ENCODE measurements at places on chromosomes 5 and 9. TPM values are rescaled to one million over a fixed set of nuclear protein-coding genes. Genes with fewer than 3 reads are reported as not detected.

The ARL14EPL gene
- 0.69 TPM for polyA plus RNA-seq

The CAMK4 gene
- 9.7 TPM for polyA plus RNA-seq

The NR6A1 gene
- 0.03 TPM for polyA plus RNA-seq

The SPINK4 gene
- polyA plus RNA-seq, result not detected

The NXNL2 gene
- polyA plus RNA-seq, result not detected

The NUTM2F gene
- not detected for polyA plus RNA-seq

The FREM1 gene
- polyA plus RNA-seq, result not detected

Measured in IgD-negative memory B cell (primary cell).